ENCODE measurements at places on chromosomes 12 and 14.

DNA sequence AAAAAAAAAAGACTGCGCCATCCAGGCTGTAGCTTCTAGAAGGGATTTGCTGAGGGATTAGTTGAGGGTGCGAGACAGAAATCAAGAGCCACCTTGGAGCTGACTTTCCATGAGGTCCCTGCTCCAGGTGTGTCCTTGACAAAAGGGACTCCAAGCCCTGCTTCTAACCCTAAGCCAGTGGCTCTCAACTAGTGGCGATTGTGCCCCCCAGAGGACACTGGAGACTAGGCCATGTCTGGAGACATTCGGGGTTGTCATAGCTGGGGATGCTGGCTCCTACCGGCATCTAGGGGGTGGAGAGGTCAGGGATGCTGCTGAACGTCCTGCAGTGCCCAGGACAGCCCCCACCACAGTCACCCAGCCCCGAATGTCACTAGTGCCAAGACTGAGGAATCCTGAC is 40.6 kb downstream of the SPRING1 start:
- DNase-seq = no peak

GRCh38 chr12:81588235-81589008 is 170.7 kb downstream of the PPFIA2 start:
- no peak for DNase-seq

DNA sequence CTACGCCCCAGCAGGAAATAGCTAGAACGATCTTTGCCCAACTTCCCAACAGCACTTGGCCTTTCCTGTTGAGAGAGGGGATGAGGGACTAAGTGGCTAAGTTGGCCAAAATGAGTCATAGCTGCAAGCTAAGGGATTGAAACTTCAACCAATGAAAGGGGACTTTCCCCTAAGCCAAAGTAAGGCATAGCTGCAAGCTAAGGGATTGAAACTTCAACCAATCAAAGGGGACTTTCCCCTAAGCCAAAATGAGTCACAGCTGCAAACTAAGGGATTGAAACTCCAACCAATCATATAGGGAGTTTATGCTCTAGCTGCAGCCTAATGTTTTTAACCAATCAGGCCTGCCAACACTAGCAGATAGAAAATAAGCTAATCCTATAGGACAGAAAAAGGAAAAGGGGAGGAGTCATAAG is 100.5 kb upstream of the SSTR1 start:
- no peak for DNase-seq

GRCh38 chr12:78938341-78939084 is 73.9 kb downstream of the SYT1 start:
- DNase-seq = no peak

GRCh38 chr12:76921100-76921471 is 42.3 kb upstream of the CSRP2 start:
- no peak for DNase-seq

GRCh38 chr12:131351319-131352028 is 359.4 kb upstream of the SFSWAP start:
- DNase-seq = no peak

GRCh38 chr12:103561174-103561573 is 25.9 kb upstream of the STAB2 start:
- DNase-seq = no peak

- DNase-seq = no peak
These were observed 171.2 kb downstream of the CALM1 start for GRCh38 chr14:90567991-90568390.

GRCh38 chr12:119409043-119409442 is 74.5 kb downstream of the CCDC60 start:
- DNase-seq = no peak

GRCh38 chr12:100741084-100741711 is 53.4 kb upstream of the ANO4 start:
- DNase-seq = no peak

GRCh38 chr14:101948666-101949216 is 15.6 kb upstream of the DYNC1H1 start:
- no peak for DNase-seq

- DNase-seq = no peak
These were observed 198.1 kb upstream of the DIO3 start for GRCh38 chr14:101363261-101363555.

DNA sequence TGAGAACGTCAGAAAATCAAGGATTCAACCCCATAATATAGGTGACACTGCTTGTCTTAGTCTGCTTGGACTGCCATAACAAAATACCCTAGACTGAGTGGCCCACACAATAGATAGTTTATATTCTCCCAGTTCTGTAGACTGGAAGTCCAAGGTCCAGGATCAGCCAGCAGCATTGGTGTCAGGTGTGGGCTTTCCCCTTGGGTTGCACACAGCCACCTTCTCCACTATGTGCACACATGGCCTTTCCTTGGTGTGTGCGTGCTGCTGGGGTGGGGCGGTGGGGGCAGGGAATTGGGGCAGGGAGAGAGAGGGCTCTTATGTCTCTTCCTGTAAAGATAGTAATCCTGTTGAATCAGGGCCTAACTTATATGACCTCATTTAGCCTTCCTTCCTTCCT is 106.4 kb downstream of the SLC25A47 start:
- DNase-seq = no peak

- no peak for DNase-seq
These were observed 88.1 kb downstream of the EFCAB11 start for GRCh38 chr14:89866458-89866857.

- peak; percentile 69 for DNase-seq
These were observed 157.9 kb downstream of the ZNF664 start for GRCh38 chr12:124130691-124131591.

GRCh38 chr12:13981990-13982389 is 588 bp upstream of the GRIN2B start:
- DNase-seq = no peak

DNA sequence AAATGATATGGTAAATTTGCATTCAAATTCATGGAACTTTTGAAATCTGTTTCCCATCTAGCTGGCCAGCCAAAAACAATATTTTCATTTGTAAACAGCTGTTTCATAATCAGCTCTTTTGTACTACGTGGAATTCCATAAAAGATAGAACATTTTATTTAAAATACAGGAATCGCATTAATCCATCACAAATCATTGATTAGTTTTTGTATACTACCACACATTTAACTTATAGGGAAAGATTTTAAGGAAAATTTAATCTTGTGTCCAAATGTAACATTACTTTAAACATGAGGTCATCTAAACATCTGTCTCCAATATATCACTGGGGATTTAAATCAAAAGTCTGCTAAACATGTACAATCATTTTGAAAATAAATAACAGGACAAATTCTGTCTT is 33.5 kb downstream of the SLC25A21 start:
- no peak for DNase-seq

GRCh38 chr12:129162805-129163204 is 309.5 kb downstream of the GLT1D1 start:
- DNase-seq = no peak
